Activated CD8-positive, alpha-beta memory T cell treated with anti-CD3 and anti-CD28 coated beads for 1 hour (primary cell): ENCODE measurements at places on chromosomes 12 and 14.

DNA sequence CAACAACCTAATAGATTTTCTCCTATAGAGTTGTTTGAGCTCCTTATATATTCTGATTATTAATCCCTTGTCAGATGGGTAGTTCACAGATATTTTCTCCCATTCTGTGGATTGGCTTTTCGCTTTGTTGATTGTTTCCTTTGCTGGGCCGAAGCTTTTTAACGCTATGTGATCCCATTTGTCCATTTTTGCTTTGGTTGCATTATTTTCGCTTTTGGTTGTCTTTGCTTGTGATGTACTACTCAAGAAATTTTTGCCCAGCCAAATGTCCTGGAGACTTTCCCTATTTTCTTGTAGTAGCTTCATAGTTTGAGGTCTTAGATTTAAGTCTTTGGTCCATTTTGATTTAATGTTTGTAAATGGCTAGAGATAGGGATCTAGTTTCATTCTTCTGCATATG, 258.4 kb upstream of the FAR2 start:
- no peak for DNase-seq

DNA sequence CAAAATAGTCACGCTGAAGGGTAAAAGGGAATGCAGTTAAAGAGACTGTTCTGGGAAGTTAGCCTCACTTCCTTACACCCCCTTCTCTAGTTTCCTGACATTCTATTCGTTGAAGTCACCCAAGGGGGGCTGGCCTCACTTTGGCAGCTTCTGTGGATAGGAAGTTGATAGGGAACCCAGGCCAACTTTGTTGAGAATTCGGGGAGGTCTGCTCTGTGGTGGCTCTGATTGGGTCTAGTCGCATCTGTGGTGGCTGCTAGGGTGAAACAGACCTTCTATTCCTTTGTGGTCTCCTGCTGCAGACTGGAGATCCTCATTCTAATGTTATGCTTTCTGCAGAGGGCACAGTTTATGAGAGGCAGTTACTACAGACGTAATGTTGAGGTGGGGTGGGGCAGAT, 28.8 kb upstream of the GZMB start:
- DNase-seq = no peak

- no peak for DNase-seq
Observed at GRCh38 chr14:33307691-33308251, 369.1 kb downstream of the NPAS3 start.

GRCh38 chr14:63344336-63344735, 25.6 kb upstream of the GPHB5 start:
- DNase-seq = no peak

DNA sequence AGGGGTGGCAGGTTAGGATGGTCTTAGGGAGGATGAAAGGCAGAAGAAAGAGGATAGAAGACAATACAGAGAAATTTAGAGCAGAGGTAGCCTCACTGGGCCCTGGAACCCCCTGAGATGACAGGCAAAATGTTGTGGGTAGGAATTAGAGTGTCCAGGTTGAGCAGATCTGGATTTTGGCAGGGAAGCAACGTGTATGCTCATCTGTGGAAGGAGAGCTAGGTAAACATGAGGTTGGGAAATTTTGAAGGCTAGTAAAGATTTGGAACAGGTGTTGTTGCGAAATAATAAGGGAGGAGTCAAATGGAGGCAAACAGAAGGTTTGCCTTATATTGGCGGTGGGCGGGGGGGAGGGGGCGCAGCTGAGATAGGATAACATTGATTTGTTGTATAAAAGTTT, 5.3 kb downstream of the HSD17B6 start:
- DNase-seq = no peak

- DNase-seq = no peak
Observed at GRCh38 chr14:73630009-73630780, 14.6 kb upstream of the DNAL1 start.

DNA sequence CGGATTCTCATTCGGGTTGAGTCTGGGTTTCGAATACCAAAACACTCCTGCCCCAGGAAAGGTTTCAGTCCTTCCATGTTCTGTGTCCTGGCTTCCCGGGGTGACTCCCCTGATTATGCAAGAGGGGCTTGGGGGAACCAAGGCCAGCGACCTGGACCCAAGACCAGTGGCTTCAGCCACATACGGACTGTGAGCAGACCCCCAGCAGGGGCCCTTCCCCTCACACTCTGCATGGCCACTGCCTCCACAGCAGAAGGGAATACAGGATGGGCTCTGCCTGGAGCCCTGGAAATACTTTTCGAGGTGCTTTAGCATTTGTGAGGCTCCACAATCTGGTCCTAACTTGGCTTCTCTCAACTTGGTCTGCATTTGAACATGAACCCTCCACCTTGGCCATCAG, 19.1 kb downstream of the HDAC7 start:
- DNase-seq = no peak

DNA sequence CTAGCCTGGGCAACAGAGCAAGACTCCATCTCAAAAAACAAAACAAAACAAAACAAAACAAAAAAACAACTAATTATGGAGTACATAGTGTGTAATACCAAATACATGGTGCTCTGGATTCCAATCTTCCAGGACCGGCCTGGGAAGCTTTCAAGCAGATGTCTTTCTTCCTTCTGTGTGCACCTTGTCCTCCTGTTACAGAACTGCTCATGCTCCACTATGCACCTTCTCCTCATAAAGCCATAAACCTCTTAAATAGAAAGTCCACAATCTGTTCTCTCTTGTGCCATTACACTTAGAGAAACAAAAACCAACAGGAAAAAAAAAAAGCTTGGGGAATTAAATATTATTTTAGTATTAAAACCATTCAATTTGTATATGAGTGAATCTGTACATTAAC, 12.5 kb downstream of the MOK start:
- no peak for DNase-seq

GRCh38 chr14:95267306-95267705, 52.4 kb downstream of the CLMN start:
- no peak for DNase-seq

DNA sequence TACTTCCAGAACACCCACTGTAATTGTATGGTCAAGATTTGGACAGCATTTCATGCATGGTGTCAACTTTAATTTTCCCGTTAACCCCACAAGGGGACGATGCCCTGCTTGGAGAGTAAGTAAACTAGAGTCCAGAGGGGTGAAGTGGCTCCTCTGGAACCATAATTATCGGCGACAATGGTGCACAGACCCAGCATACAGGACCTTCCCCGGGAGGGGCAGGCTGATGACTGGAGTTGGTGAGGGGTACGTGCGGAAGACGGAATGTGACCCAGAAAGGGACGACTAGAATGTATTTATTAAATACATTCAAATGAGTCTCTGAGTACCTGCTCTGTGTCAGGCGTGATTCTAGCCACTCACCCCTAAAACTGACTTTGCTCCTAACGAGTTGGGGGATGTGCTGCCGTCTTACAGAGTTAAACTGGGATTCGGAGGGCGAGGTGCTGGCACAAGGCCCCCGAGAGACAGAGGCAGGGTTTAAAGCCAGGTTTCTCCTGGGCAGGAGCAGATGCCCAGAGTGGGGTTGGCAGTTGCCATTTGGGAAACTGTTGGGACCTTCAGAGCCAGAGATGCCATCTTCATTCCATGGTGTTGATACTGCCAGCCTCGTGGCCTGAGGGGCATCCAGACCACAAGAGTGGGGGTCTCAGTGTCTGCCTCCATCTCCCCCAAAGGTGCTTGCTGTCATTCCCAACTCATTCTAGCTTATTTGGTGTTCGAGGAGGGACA, 10.9 kb downstream of the RTL1 start:
- DNase-seq = no peak

GRCh38 chr12:122884091-122884826, 11.7 kb downstream of the VPS37B start:
- no peak for DNase-seq

- no peak for DNase-seq
Observed at GRCh38 chr12:125203145-125203765, 138.0 kb downstream of the AACS start.

GRCh38 chr12:128513331-128513730, 246.4 kb downstream of the TMEM132C start:
- DNase-seq = no peak

DNA sequence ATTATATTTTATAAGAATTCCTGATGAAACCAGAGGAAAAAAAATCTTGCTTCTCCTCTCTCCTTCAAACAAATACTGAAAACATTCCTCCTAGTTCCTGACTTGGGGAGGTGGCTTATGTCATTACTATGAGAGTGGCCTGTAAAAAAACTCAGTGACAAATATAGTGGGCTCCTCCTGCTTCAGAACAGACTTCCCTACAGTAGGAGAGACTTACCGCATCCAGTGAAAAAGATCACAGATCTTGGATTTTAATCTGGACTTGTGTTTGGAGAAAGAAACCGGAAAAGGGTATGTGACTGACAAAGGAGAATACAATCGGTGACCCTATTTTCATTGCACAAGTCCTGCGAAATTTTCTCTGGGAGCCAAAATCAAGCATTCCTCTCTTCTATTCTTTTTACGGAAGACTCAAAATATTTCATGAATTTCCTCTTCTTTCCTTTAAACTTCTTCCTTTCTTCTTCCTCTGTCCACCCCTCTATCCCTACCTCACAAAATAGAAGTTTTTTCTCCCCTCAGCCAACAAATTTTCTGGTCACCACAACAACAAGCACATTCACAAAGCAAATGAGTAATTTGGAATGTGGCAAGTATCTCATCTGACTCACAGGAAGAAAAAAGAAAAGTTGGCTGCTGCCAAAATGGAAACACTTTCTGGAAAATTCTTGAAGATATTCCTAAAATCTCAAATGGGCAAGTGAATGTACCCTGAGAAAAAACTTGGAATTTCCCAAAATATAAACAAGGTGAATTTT, 185.1 kb upstream of the CDKN3 start:
- no peak for DNase-seq

DNA sequence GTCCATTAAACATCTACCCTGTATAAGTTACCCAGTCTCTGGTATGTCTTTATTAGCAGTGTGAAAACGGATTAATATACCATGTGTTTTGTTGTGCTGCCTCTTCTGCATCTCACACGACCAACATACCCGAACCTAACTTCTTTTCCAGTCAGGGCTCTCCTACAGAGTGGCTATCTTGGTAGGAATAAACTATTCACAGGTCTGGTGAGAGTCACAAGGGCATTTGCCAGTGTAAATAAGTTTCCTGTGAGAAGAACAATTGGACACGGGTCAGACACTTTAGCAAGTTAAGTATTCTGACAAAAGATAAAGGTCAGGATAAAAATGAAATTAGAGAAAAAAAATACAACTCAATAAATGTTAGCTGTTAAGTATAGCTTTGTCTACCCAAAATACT, 60.9 kb downstream of the MYF5 start:
- no peak for DNase-seq

- no peak for DNase-seq
Observed at GRCh38 chr12:65526311-65526710, 247.8 kb downstream of the MSRB3 start.

- DNase-seq = no peak
Observed at GRCh38 chr12:10147714-10148403, 17.9 kb upstream of the CLEC7A start.

DNA sequence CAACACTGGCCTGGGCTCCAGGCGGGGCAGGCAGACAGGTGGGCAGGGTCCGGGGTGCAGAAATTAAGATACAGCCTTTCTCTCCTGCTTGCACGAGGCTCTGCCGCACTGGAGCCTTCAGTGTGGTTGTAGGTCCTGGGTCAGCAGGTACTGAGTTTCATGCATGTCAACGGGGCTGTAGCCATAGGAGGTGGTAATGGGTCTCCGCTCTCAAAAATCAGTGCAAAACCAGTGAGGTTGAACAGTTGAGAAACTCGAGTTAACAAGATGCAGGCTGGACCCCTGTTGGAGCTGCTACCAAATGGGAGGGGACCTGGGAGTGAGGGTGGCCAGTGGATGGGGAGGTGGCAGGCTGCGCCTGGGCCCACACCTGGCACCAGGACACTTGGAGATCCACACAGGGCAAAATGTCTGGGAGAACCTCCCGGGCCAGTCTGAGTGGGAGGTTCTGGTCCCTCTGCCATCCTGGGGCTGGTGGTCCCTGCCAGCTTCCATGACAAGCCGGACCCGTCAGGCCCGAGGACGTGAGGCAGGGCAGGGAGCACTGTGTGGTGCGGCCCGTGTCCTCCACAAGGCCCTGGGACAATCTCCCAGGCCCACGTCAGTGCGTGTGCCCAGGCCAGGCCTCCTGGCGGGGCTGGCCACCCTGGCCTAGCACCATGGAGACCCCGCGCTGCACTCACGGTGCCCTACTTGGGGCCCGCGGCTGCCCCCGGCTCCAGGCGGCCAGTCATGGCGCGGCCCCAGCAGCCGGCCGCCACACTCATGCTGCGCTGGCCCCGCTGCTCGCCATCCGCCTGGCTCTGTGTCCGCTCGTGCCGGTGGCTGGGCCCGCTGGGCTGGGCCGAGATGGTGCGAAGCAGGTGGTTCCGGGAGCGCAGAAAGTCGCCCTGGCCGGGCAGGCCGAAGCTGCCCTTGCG, 5.1 kb downstream of the ARL6IP4 start:
- DNase-seq = no peak

DNA sequence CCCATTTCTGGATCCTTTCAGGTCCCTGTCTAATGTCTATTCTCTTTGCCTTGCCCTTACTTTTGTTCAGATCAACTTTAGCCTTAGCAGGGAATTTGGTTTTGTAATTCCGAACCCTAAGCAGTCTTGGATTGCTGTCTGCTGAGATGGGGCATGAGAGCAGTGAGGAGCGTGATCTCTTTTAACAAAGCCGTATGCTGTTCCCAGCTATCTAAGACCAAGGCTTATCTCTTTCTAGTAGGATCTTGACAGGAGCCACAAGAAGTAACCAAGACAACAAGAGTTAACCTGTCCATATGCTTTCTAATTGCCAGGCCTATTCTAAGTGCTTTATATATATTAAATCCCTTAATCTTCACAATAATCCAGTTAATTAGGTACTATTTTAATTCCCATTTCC, 4.5 kb upstream of the DHRS7 start:
- no peak for DNase-seq

GRCh38 chr12:93762059-93762719, 85.0 kb downstream of the CRADD start:
- no peak for DNase-seq

DNA sequence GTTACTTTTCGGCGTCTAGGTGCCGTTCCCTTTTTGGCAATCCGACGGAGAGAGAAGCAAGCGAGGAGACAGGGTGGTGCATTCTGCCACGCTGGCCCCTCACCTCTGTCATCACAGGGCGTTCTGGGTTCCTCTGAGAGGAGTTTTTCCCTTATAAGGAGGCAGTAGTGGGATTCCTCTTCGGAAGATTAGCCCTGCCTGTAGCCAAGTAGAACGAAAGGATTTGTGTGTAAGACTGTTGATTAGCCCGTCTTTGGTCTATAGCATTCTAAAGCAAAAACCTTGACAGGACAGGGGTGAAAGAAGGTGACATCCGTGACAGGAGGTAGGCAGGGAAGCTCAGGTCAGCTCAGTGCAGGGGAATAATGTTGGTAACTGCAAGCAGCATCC, 9.1 kb upstream of the NEMF start:
- DNase-seq = no peak

GRCh38 chr14:95609398-95609990, 74.6 kb downstream of the GLRX5 start:
- no peak for DNase-seq
